ENCODE measurements at places on chromosomes 12 and 14. TPM values are rescaled to one million over a fixed set of nuclear protein-coding genes. Genes with fewer than 3 reads are reported as not detected.
A peak's percentile ranks its signal among the peaks of the same experiment; 100 is the strongest.

GRCh38 chr12:116880213-116880816, 926 bp downstream of the HRK start:
- no peaks in the 10 kb centered on the region for H3K36me3 ChIP-seq
- H3K4me3 ChIP-seq, result peak overlapping the region; percentile 50
- peaks cover 83% of the 10 kb centered on the region for H3K27me3 ChIP-seq
- no peak for DNase-seq

GRCh38 chr12:14710632-14711320, 14.4 kb upstream of the GUCY2C start:
- DNase-seq, result no peak
- no peaks in the 10 kb centered on the region for H3K4me1 ChIP-seq
- no peak overlapping the region for H3K4me3 ChIP-seq

DNA sequence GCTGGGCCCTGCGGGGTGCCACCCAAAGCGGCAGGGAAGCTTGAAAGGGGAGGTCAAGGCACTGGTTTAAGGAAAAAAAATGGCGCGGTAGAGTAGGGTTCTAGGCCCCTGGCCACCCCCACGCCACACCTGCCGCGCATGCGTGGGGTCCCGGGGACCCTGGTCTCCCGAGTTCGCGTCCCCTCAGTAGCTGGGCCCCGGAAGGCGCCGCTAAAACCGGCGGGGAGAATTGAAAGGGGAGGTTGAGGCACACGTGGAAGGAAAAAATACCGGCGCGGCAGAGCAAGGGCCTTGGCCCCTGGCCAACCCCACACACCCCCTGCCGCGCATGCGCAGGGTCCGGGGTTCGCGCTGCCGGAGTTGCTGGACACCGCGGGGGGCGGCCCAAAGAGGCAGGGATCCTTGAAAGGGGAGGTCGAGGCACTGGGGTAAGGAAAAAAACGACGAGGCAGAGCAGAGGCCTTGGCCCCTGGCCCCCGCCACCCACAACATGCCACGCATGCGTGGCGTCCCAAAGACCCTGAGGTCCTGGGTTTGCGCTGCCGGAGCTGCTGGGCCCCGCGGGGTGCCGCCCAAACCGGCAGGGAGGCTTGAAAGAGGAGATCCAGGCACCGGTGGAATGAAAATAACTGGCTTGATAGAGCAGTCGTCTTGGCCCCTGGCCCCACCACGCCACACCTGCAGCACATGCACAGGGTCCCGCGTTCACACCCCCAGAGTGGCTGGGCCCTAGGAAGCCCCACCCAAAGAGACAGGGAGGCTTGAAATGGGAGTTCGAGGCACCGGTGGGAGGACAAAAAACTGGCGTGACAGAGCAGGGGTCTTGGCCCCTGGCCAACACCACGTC, 314.5 kb downstream of the ALG10 start:
- no peak overlapping the region for H3K4me3 ChIP-seq
- no peak overlapping the region for H3K27ac ChIP-seq
- no peaks in the 10 kb centered on the region for H3K4me1 ChIP-seq
- H3K36me3 ChIP-seq, result no peaks in the 10 kb centered on the region
- no peak for DNase-seq
- H3K27me3 ChIP-seq, result no peaks in the 10 kb centered on the region

GRCh38 chr12:44286821-44287505, 451.1 kb downstream of the TMEM117 start:
- H3K36me3 ChIP-seq, result no peaks in the 10 kb centered on the region
- no peak overlapping the region for H3K4me3 ChIP-seq
- DNase-seq, result no peak
- no peaks in the 10 kb centered on the region for H3K4me1 ChIP-seq

- no peak for DNase-seq
- no peak overlapping the region for H3K4me3 ChIP-seq
- H3K4me1 ChIP-seq, result peaks cover 12% of the 10 kb centered on the region
- H3K27ac ChIP-seq, result peak overlapping the region; percentile 93
Measured at GRCh38 chr14:73888460-73888725, 1.7 kb downstream of the ZNF410 start.

DNA sequence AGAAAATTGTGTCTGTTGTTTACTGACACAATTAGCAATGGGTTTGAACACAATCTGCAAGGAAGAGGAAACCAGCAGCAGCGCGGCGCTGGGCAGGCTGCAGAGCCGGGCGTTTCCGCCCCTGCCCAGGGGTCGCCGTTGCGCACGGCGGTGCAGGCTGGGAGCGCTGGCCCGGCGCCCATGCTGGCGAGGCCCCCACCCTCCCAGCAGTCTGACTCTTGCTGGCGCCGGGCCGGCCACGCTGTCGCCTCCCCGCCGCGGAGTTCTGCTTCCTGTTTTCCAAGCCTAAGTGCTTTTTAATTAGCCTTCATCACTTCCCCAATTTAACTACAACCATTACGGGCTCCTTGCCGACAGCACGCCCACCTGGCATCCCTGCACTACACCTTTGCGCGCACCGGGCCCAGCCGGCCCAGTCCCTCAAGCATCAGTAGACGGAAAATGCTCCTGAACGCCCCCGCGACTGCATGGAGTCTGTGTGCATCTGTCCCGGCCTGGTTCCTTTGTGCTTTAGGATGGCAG, 212.1 kb downstream of the GXYLT1 start:
- no peak overlapping the region for H3K4me3 ChIP-seq
- H3K27me3 ChIP-seq, result peaks cover 15% of the 10 kb centered on the region
- no peaks in the 10 kb centered on the region for H3K4me1 ChIP-seq
- H3K36me3 ChIP-seq, result no peaks in the 10 kb centered on the region

GRCh38 chr12:45089411-45090075, 38.6 kb upstream of the DBX2 start:
- no peaks in the 10 kb centered on the region for H3K4me1 ChIP-seq
- DNase-seq, result no peak
- peaks cover 5% of the 10 kb centered on the region for H3K27me3 ChIP-seq
- no peak overlapping the region for H3K4me3 ChIP-seq
- H3K36me3 ChIP-seq, result no peaks in the 10 kb centered on the region

GRCh38 chr14:23269193-23269592, 16.7 kb downstream of the HOMEZ start:
- H3K4me1 ChIP-seq, result no peaks in the 10 kb centered on the region
- H3K36me3 ChIP-seq, result no peaks in the 10 kb centered on the region
- H3K27ac ChIP-seq, result no peak overlapping the region
- no peak for DNase-seq
- peaks cover 3% of the 10 kb centered on the region for H3K27me3 ChIP-seq

- no peaks in the 10 kb centered on the region for H3K36me3 ChIP-seq
- H3K27me3 ChIP-seq, result no peaks in the 10 kb centered on the region
- no peak overlapping the region for H3K4me3 ChIP-seq
- no peak overlapping the region for H3K27ac ChIP-seq
Measured at GRCh38 chr12:103368167-103368566, 127.6 kb downstream of the C12orf42 start.

DNA sequence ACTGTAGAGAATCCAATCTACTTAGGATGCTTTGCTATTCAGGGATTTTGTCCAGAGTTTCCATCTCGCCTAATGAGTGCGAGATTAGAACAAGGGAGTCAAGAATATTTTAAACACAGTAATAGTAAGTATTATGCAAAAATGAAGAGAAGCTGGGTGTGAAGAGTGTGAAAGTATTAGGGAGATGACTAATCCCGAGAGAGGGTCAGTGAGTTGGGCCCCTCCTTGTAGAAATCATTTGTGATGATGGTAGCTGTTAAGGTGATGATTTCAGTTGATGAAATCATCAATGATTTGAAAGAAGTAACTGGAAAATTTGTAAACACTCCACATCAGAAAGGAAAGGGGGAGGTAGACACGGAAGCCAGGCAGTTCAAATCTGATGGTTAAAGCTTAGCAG, 478.9 kb upstream of the MGAT4C start:
- no peaks in the 10 kb centered on the region for H3K27me3 ChIP-seq
- H3K27ac ChIP-seq, result no peak overlapping the region
- no peak for DNase-seq
- no peaks in the 10 kb centered on the region for H3K4me1 ChIP-seq
- no peak overlapping the region for H3K4me3 ChIP-seq
- no peaks in the 10 kb centered on the region for H3K36me3 ChIP-seq

DNA sequence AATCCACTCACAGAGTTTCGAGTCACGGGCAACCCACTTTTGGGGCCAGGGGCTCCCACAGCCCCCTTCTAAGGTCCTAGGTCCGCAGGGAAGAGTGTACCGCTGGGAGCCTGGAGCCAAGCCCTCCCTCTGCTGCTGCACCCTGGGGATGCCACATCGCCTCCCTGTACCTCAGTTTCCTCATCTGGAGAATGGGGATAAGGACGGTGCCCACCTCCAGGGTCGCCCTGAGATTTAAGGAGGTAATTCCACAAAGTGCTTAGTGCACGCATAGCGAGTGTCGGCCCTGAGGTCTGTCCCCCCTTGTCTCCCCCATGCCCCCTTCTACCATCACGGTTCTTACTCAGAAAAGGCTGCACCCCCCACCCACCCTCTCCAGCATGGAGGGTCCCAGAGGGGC, 35.5 kb downstream of the NCOR2 start:
- no peak overlapping the region for H3K27ac ChIP-seq
- no peaks in the 10 kb centered on the region for H3K4me1 ChIP-seq
- DNase-seq, result no peak
- peaks cover 17% of the 10 kb centered on the region for H3K36me3 ChIP-seq

GRCh38 chr14:104881369-104881979, 16.4 kb downstream of the CEP170B start:
- H3K27ac ChIP-seq, result no peak overlapping the region
- DNase-seq, result no peak
- peaks cover 3% of the 10 kb centered on the region for H3K27me3 ChIP-seq
- H3K4me3 ChIP-seq, result no peak overlapping the region
- H3K4me1 ChIP-seq, result no peaks in the 10 kb centered on the region
- no peaks in the 10 kb centered on the region for H3K36me3 ChIP-seq

- peaks cover 5% of the 10 kb centered on the region for H3K4me1 ChIP-seq
- no peaks in the 10 kb centered on the region for H3K27me3 ChIP-seq
- no peak overlapping the region for H3K27ac ChIP-seq
- no peak overlapping the region for H3K4me3 ChIP-seq
- DNase-seq, result no peak
Measured at GRCh38 chr12:47777741-47778558, 4.9 kb downstream of the SLC48A1 start.

- H3K27ac ChIP-seq, result no peak overlapping the region
- no peaks in the 10 kb centered on the region for H3K36me3 ChIP-seq
- no peak for DNase-seq
- H3K4me3 ChIP-seq, result no peak overlapping the region
- H3K4me1 ChIP-seq, result no peaks in the 10 kb centered on the region
Measured at GRCh38 chr12:62044450-62045135, 215.6 kb upstream of the USP15 start.

DNA sequence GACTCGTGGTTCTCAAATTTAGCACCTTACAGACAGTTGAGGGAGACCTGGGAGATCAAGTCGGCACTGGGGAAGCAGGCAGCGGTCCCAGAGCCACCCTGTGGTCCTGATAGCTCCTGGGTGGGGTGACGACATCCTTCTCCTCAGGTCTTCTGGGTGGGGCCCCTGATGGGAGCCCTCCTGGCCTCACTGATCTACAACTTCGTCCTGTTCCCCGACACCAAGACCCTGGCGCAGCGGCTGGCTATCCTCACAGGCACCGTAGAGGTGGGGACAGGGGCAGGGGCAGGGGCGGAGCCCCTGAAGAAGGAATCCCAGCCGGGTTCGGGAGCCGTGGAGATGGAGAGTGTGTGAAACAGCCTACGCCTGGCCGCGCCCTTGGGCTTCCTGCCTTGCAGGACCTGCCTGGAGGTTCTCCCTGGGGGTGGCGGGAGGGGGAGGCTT, 2.6 kb downstream of the AQP6 start:
- no peak overlapping the region for H3K27ac ChIP-seq
- no peaks in the 10 kb centered on the region for H3K4me1 ChIP-seq
- H3K4me3 ChIP-seq, result no peak overlapping the region
- H3K27me3 ChIP-seq, result peaks cover 21% of the 10 kb centered on the region
- no peaks in the 10 kb centered on the region for H3K36me3 ChIP-seq
- DNase-seq, result no peak

SERPINA10 gene
- total RNA-seq, result 0.15 TPM

PLA2G1B gene
- total RNA-seq, result 2.9 TPM

AQP2 gene
- total RNA-seq, result not detected

ZC3H14 gene
- 43.2 TPM for total RNA-seq

TMEM132D gene
- total RNA-seq, result not detected

Data from T-cell (primary cell).